ENCODE measurements at places on chromosomes 5 and 9.

DNA sequence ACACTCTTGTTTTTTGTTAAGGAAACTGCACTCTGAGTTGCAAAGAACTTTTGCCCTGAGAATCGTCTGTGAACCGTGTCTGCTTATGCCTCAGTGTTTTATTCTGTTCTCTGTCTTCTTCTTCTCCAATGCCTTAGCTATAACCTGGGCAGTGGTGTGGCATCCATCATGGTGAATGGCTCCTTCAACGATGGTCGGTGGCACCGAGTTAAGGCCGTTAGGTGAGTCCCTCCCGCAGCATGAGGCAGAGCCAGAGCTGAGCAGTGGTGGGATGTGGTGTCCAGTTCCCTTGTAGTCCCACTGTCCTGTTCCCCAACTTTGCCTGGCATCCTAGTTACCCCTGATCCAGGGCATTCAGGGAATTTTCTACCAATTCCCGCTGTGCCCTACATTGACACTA lies 98.3 kb downstream of the LIFR start:
- no peak for DNase-seq

- peak; percentile 50 for DNase-seq
These were observed 79.3 kb upstream of the SH3PXD2B start for GRCh38 chr5:172533399-172534228.

DNA sequence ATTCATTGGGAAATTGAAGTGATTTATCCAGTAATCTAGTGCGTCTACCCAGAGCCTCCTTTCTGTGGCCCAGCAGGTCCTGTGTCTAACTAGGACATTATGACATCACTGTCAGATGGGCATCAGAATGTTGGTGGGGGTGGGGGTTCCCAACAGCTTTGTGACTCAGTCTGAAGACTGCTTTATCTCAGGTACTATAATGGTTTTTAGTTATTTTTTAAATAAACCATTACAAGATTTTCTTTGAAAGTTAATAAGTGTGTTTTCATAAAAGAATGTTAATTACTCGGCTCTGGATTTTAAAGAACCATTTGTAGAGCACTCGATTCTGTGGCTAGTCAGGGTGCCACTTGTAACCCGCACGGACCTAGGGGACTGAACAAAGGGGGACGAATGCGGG lies at the start of gene EQTN:
Gene EQTN (minus strand): TSS at position 101 of the 400 bp plus-strand sequence. CDS start 95 bp downstream, at position 6.
- DNase-seq: no peak

DNA sequence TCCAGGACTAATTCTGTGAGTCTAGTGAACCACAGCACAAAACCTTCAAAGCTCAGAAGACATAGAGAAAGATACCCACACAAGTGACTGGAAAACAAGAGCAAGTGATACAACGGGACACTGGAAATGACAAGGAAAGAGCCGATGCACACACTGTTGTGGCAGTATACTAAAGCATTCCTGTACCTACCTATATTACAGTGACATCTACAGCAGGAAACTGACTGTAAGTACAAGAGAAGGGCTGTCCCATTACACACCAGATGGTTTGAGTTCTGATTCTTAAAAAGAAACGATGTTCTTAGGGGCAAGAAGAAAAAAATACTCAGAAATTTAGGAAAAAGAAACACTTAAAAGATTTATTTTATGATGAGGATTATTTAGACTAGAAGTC lies 18.5 kb downstream of the TMEM245 start:
- DNase-seq: no peak

GRCh38 chr5:17000291-17000939 lies 64.3 kb upstream of the MYO10 start:
- DNase-seq: no peak

DNA sequence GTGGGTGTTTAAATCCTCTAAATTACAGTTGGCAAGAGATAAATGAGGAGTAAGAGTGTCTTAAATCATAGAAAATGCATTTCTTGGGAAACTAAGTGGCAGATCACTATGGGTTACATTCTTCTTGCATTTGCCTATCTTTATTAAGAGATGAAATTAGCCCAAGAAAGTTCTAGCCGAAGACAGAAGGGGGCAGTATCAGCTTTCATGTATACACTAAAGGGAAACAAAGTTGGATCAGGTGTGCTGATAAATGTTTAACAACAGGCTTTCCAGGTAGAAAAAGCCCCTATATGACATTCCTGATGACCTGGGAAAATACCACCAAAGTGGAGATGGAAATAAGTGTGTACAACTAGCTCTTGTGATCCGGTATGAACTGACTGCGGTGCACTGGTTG lies 81.9 kb upstream of the TLR4 start:
- DNase-seq: no peak

DNA sequence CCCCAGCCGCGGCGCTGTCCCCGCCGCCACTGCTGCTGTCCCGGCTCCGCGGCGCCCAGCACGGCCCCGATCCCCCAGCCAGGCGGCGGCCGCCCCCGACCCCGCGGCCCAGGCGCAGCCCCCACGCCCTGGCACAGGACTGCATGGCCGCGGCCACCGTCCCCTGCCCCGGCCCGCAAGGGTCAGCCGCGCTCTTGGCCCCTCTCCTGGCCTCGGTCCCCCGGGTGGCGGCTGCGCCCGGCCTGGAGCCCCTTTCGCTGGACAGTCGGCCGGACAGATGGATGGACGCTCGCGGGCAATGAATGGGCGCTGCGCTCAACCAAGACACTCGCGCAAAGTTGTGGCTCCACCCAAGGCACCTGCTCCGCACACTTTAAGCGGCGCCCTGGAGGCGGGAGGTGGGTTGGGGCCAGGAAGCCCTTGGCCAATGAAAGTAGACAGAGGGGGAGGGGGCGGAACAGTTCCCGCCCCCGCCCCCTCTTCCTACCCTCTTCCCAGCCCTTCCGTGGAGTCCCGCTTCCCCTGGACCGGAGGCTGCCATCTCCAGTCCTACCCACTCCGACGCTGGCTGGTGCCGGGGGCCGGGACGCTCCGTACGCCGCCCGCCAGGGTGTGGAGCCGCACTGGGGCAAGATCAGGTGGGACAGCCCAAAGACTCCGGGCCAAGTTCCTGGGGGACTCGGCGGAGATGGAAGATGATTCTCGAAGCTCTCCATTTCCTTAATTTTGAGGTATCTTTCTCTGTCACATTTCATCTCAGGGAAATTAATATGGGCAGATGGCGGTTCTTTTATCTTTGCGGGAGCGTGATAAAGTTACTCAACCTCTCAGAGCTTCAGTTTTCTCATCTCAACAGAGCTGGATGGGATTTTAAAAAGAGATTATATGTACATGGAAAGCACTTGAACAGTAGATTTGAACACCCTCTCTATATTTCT lies at the start of gene GLDC:
Gene GLDC (minus strand): TSS at position 375 of the 938 bp plus-strand sequence. CDS start 230 bp downstream, at position 145.
- peak; percentile 74 for DNase-seq

- DNase-seq: no peak
These were observed 15.1 kb downstream of the RPS14 start for GRCh38 chr5:150434464-150434863.

- no peak for DNase-seq
These were observed 488.1 kb upstream of the ADAMTS16 start for GRCh38 chr5:4651806-4652565.

- DNase-seq: no peak
These were observed 60.6 kb upstream of the ZFR start for GRCh38 chr5:32504989-32505596.

DNA sequence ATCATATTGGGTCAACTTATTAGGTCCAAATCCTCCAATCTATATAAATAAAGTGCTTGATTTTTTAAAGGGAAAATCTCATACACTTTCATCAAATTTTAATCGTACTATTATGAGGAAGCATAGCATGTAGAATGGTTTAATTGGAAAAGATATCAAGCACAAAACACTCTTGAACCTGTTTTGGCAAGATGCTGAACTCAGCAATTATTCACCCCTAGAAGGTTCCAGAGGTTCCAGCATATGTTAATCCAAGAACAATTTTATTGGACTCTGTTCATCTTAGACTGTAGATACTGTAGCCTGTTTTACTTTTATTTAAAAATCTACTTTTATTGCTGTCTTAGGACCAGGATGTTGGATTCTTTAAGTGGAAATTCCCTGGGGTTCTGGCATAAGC lies 92.4 kb upstream of the LHFPL2 start:
- DNase-seq: no peak
